ENCODE measurements at places on chromosomes 3 and 15.

GRCh38 chr15:68874788-68875187, 54.1 kb upstream of the ANP32A start:
- no peak for DNase-seq

- no peak for DNase-seq
Measured at GRCh38 chr15:40388941-40389823, 6.7 kb downstream of the KNSTRN start.

DNA sequence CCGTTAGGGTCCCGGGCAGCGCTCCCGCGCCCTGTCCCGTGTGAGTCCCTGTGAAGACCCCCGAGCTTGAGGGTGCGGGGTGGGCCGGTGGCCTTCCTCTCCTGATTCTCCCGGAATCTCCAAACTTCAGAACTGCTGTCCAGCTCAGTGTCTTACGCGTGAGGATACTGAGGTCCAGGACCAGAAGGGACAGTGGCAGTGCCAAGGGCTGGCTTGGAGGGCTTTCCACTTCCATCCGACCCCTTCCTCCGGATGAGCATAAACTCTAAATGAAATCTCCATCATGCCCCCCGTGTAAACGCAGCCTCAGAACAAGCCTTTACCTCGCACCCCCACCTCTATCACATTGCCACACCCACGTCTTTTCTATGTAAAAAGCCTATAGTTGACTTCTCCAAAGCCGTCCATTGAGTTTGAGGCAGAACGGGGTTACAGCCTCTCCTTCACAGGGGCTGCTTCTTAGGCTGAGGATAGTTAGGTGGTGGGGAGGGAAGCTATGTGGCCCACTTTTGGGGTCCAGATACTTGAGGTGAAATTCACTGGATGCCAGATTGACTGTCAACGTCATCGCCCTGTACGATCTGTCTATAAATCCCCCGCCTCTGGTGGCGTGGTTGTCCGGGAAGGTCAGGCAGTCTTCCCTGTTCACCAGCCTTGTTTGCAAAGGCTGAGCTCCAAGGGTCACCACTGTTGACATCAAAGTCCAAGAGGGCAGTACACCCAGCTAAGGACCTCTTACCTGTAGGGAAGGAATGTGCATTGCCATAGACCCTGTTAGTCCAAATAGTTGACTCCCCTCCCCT, 1.1 kb downstream of the EDEM1 start:
- no peak for DNase-seq

DNA sequence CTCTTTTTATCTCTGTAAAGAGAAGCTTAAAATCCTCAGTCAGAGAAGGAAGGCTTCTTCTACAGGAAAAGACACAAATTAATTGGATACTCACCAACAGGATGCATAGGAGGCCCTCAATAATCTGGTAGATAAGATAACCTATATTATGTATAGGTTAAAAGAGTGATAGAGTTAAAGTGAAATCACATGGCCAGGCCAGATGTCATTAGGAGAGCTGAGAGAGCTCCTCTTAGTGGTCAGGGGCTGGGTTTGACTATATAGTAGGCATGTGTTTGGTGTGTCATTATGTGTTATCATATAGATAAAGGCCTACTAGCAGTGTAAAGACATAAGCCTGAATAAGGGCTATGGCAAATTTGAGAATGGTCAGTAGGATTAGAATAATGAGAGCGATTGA, 479.3 kb downstream of the EPHA3 start:
- no peak for DNase-seq

GRCh38 chr3:119343719-119344118, 49.5 kb downstream of the ARHGAP31 start:
- no peak for DNase-seq

- no peak for DNase-seq
Measured at GRCh38 chr15:44231842-44232241, 36.8 kb upstream of the FRMD5 start.

- no peak for DNase-seq
Measured at GRCh38 chr15:71346464-71346863, 231.2 kb downstream of the THSD4 start.

DNA sequence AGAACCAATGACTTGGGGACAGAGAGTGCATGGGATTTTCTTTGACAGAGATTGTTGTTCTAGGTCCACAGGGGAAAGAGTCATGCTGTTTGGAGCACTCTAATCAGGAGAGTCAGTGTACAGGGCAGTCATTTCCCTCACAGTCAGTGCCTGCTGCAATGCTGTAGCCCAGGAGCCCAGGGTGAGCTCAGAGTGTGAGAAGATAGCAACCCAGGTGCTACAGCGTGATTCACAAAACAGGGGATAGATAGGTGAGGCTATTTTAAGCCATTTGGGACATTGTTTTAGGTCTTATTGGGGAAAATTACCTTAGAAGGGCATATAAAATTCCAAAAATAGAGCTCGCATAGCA, 37.3 kb downstream of the LNP1 start:
- DNase-seq, result no peak

DNA sequence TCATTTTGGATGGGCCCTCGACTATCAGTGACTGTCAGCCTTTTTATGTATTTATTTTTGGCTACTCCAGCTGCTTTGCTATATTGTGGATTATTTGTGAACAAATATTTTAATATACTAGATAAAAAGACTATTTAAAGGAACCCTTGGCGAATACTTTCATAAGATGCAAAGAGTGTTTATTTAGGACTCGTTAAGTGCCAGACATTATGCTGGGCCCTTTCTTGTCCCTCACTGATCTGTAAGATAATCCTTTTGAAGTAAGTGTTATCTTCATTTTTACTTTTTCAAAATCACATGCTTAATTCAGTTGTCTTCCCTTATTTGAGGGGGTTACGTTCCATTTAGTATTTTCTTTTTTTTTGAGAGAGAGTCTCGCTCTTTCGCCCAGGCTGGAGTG, 376.8 kb upstream of the C2CD4B start:
- no peak for DNase-seq

- no peak for DNase-seq
Measured at GRCh38 chr3:118912188-118912587, 122.5 kb downstream of the IGSF11 start.

DNA sequence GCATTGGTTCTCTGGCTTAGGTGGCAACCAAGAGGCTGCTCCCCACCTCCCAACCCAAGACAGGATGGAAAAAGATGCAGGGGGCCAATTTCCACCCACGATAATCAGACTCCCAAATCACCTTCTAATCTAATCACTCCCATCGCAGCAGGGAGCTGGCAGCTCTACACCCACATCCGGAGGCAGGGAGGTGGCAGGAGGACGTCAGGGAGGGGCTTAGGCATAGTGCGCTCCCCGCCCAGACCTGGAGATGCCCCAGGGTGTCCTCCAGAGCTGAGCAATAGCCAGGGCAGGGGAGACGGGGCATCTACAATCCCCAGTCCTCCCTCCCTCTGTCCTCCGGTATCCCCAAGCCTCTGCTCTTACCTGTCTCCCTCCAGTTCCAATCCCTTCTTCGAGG, 70.5 kb upstream of the SEC13 start:
- no peak for DNase-seq

GRCh38 chr3:30688776-30689641, 82.6 kb downstream of the TGFBR2 start:
- DNase-seq, result no peak

GRCh38 chr3:51382076-51382745, 2.9 kb upstream of the MANF start:
- peak; percentile 65 for DNase-seq

Data from mesenteric fat pad (tissue), 1 donor.